ENCODE measurements at places on chromosomes 12 and 14. TPM values are rescaled to one million over a fixed set of nuclear protein-coding genes. Genes with fewer than 3 reads are reported as not detected.

ATF7 gene
- polyA plus RNA-seq: 17.3 TPM

ACTN1 gene
- 266 TPM for polyA plus RNA-seq

GPR33 gene
- polyA plus RNA-seq: not detected

CCDC60 gene
- polyA plus RNA-seq: not detected

NPAS3 gene
- polyA plus RNA-seq: 4.5 TPM

CD163 gene
- 0.03 TPM for polyA plus RNA-seq

CD163L1 gene
- polyA plus RNA-seq: 0.41 TPM
